ENCODE measurements at places on chromosomes 4 and X.

DNA sequence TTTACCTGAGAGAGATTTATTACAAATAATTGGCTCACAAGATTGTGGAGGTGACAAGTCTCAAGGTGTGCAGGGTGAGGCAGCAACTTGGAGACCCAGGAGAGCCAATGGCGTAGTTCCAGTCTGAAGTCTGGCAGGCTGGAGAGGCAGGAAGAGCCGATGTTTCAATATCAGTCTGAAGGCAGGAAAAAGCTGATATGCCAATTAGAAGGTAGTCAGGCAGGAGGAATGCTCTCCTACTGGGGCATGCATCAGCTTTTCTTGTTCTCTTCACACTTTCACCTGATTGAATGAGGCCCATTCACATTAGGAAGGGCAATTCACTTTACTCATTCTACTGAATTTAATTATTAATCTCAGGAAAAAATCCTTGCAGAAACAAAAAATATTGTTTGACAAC lies 1351.7 kb upstream of the ADGRL3 start:
- no peak for DNase-seq

DNA sequence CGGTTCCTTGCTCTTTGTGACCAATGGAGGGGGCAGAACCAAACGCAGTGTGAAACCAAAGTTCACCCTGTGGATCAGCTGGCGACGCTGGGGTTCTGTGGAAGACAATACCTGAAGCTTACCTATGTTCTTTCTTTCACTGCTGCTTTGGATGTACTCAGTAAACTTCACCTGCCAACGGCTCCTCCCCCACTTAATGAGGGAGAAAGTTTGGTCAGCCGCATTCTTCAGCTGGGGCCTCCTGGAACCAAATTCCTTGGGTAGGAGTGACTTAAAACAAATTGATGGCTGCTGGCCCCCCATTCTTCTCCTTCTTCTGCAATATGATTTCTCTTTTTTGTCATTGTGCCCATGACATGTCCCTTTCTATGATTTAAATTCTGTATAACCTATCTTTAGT lies 282.4 kb downstream of the ANK2 start:
- DNase-seq = no peak

GRCh38 chrX:42754115-42754514 lies 23.8 kb downstream of the PPP1R2C start:
- no peak for DNase-seq

DNA sequence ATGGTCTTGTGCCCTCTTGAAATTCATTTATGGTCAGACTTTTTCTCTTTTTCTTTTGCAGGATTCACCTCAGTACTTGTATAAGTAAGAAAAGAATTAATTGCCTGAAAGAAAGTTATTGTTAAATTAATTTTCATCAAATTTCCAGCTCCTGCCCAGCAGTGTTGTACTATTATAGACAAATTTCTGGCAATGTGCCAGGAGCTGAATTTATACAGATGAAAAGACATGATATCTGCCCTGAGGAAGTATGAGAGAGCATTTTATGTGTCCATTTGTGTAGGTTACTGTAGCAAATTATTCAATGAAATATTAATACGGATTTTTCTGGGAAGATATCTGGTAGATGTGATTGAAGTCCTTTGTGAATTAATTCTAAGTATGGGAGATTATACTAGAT lies 2371.5 kb upstream of the TENM3 start:
- DNase-seq = no peak

- DNase-seq = no peak
Measured at GRCh38 chr4:160247091-160247656, 1144.3 kb downstream of the RAPGEF2 start.

DNA sequence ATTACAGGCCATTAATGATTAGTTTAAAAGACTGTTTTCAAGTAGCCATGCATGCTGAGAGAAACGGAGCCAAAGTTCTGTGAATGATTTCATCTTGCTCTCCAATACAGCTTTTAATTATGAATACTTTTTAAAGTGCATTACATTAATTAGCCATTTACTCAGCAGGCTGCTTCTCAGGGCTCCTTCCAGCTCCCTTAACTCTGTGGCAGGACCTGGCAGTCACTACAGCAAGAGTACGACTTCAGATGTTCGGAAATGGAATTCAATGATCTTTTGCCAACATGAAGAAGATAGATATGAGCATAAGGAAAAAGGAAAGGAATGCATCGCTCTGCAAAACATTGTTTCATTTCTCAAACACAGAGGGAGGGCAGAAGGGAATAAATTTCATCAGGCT lies 987.2 kb downstream of the PDHA2 start:
- DNase-seq = no peak

DNA sequence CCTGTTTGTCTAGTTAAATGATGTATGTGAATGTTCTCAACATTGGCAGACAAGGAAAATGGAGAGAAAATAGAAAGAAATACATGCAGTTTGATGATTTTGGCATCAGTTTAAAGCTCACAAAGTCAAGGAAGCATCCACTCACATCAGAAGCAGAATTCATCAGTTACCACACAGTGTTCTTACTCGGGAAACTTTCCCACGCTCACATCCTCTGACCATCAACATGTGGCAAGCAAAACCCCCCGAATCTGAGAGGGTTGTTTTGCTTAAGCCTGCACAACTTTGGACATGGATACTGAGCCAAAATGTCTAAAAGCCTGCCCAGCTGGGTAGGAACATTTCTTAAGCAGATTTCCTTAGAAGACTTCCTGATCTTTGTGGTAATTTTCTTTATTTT lies 407.6 kb downstream of the ANKRD50 start:
- DNase-seq = no peak

DNA sequence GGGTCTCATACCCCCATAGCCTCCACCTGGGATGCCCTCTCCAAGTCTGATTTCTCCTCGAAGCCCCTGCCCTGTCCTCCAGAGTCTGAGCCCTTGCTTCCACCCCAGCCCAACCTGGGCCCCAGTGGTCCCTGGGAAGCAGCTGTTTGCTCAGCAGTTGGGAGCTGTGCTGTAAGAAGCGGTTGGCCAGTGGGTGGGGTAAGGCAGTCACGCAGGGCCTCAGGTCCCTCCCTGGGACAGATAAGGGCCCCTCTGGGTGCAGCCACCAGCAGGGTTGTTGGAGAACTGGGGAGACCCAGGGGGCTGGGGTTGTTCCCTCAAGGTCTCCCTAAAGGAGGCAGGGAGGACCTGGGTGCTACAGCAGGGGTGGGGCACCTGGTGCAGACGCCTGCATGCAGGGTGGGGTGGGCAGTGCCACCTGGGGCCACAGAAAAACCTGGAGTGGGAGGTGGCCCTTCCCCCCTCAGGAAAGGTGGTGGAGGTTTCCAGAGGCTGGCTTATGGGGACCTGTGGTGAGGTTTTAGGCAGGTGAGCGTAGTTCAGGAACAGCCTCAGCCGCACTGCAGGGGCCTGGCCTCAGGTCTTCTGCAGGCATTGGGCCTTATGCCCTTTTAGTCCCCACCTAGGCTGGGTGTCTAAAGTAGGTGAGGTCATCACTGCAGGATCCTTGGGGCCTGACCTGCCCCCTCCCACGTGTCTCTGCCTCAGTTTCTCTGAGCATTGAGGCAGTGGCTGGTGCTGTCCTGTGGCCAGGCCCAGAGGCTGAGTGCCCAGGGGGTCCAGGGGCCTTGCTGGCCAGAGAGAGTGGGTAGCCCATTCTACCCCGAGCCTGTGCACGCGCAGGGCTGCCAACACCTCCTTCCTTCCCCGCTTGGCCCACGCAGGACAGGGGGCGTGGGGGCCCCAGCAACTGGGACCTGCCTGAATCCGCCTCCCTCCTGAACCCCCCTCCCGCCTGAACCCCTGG lies 3.1 kb upstream of the SLC26A1 start:
- DNase-seq = no peak

GRCh38 chr4:184587701-184588100 lies 61.5 kb downstream of the CASP3 start:
- DNase-seq = no peak

- DNase-seq = no peak
Measured at GRCh38 chr4:182429896-182430295, 186.7 kb downstream of the TENM3 start.

- DNase-seq = no peak
Measured at GRCh38 chr4:48493452-48494100, 3.5 kb downstream of the ZAR1 start.

DNA sequence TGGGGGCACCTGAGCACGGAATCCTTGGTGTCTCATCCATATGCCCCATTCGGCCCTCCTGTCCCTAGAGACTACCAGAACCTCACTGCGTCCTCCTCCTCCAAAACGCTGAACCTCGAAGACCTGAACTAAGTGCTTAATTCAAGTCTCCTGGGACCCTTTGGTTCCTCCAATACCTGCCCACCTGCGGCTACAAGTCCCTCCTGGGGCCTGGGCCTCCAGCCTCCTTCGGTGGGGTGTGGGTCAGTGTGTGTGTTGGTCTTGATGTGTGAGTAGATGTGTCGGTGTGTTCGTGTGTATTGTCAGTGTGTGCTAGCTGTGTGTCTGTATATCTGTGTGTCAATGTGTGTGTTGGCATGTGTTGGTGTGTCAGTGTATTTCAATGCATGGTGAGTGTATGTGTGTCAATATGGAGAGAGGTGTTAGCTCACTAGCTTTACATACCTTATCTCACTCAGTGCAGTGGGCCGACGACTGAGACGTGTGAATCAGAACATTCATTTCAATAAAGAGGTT lies 2.6 kb upstream of the SEPTIN6 start:
- no peak for DNase-seq

DNA sequence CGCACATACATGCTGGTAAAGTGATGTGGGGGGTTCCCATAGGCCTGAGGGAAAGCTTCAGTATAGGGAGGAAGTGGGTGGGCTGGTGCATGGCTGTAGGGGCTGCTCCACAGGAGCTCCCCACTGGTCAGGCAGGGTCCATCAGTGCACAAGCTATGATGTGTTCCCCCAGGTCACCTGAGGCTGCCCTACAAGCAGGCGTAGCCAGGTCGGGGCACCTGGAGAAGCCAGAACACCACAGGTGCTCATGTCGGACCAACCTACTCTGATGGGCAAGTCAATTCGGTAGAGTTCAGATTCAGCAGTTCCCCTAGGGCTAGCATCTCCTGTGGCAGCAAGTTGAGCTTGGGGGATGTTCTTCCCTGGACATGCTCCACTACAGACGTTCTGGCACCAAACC lies 103.3 kb upstream of the EPHA5 start:
- no peak for DNase-seq

DNA sequence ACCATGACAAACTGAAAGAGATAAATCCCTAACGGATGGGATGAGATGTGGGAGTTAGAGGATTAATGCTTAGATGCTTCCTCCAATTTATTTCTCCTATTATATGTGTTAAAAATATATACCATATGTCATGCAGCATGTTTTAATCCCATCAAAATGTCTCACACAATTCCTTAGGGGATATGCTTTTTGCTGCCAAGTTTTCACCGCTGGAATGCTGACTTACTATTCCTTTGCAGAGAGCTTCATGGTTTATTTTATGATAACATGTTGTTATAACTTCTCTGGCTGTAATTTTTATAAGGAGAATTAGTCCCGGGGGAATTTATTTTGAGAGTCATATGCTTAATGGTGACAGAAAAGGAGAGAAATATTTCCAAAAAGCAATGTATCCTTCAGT lies 670.3 kb downstream of the IL1RAPL1 start:
- no peak for DNase-seq

GRCh38 chr4:38373375-38373774 lies 290.6 kb upstream of the KLF3 start:
- DNase-seq = no peak

Measured in RKO (cell line).